ENCODE measurements at places on chromosomes 13 and 19.

DNA sequence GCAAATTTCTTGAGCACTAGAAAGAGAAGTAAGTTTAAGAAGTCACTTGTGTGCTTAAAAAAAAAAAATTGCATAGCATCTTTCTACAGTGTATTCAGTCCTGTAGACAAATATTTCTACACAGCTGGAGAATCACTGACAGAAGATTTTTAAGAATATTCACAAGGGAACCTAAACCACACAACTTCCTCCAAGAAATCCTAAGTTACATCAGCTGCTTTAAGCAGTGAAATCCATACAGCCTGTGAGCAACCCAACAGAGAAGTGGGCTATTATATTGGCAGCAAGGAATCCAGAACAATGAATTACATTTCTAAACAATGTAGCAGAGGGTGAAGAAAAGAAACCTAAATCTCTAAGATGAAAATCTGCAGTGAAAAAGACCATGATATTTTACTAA is 1.5 kb downstream of the DOCK9 start:
- no peak for DNase-seq

- DNase-seq, result no peak
These were observed 214.0 kb downstream of the PCDH9 start for GRCh38 chr13:67015976-67016600.

GRCh38 chr19:18594096-18594823 is 5.7 kb downstream of the REX1BD start:
- peak; percentile 49 for DNase-seq

- no peak for DNase-seq
These were observed 11.5 kb downstream of the CIB3 start for GRCh38 chr19:16161840-16162239.

GRCh38 chr13:65606622-65607021 is 1623.5 kb downstream of the PCDH9 start:
- no peak for DNase-seq

GRCh38 chr13:103517066-103517767 is 451.0 kb upstream of the SLC10A2 start:
- no peak for DNase-seq

- peak; percentile 68 for DNase-seq
These were observed 4.4 kb upstream of the ZNF681 start for GRCh38 chr19:23762884-23763711.
